ENCODE measurements at places on chromosomes 3 and 15. TPM values are rescaled to one million over a fixed set of nuclear protein-coding genes. Genes with fewer than 3 reads are reported as not detected.
A peak's percentile ranks its signal among the peaks of the same experiment; 100 is the strongest.

GRCh38 chr3:122609798-122610559, 32.5 kb downstream of the PARP15 start:
- DNase-seq, result peak; percentile 82

- DNase-seq, result no peak
Observed at GRCh38 chr15:66982250-66982649, 83.2 kb upstream of the SMAD3 start.

GRCh38 chr15:91345736-91346135, 245.7 kb downstream of the SV2B start:
- DNase-seq, result no peak

- peak; percentile 77 for DNase-seq
Observed at GRCh38 chr15:89195836-89196235, 25.5 kb downstream of the RLBP1 start.

- DNase-seq, result no peak
Observed at GRCh38 chr3:46883054-46883829, 5.7 kb downstream of the PTH1R start.

GRCh38 chr3:86793786-86794185, 197.2 kb downstream of the VGLL3 start:
- peak; percentile 97 for DNase-seq

DNA sequence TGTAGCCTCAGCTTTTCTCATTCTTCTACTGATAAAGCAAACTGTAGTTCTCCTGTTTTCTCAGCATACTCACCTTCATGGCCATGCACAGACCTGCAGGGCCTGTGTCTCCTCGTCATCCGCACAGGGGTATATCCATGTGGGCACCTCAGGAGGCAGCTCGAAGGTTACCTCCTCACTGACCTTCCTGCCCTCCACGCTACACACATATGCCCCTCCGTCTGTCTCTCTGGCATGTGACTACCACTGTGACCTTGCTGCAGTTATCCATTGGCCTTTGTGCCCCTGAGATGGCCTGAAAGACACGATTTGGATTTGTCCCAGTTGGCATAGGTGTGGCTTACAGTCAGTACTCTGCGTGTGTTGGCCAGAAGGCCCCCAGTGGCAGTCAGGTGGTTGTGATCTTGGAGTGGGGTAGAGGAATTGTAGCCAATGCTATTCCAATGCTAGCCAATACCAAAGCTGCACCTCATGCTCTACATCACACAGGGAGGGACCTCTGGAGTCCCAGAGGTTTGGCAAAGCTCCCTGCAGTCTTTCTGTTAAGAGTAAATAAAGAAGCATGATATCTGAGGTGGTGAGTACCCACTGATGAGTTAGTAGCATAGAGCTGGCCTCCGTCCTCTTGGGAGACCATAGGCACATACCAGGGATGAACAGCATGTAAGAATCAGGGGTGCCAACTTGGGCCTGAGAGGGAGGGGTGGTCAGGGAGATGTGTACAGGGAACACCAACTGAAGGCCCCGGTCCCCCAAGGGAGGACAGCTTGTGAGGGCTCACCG, 143.4 kb downstream of the EEFSEC start:
- no peak for DNase-seq

GRCh38 chr3:99647081-99647480, 8.7 kb downstream of the COL8A1 start:
- DNase-seq, result peak; percentile 62

GRCh38 chr3:122011396-122011795, 10.7 kb downstream of the ILDR1 start:
- no peak for DNase-seq

GRCh38 chr3:96991800-96992365, 177.5 kb downstream of the EPHA6 start:
- no peak for DNase-seq

DNA sequence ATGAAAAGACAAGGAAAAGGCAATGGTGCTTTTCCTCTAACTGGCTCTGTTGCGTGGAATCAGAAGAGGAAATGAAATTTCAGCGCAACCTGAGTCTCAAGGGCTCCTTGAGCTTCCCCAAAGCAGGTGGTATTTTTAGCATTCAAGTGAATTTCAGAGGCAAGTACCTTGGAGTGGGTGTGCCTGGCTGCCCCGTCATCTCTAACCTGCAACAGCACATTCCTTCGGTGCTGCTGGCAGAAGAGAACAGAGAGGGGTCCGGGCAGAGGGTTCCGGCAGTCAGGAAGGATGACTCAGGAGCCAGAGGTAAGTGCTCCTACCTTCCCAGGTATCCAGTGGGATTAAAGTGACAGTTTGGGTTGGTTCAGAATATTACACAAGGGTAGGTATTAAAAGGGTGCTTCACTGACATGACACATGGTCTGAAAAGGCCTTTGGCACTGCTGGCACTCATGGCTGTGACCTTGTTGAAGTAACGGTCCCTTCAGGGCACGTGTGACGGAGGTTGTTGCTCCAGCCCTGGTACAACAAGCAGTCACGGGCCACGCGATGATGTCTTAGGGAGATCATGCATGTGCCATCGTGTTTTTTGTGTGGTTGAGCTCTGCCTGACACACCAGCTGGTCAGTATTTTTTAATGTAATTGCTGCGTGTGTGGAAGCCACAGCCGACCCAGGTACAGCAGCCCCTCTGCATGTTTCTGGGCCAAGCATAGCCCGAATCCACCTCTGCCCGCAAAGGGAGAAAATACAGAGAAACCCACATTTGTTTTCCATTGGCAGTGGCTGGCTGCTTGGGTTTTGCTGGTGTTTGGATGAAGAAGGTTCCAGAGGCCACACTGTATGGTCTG, 75.7 kb downstream of the LRRK1 start:
- DNase-seq, result no peak

GRCh38 chr3:41207355-41207754, 8.1 kb downstream of the CTNNB1 start:
- DNase-seq, result no peak

- no peak for DNase-seq
Observed at GRCh38 chr3:43181202-43181821, 75.4 kb upstream of the POMGNT2 start.

DNA sequence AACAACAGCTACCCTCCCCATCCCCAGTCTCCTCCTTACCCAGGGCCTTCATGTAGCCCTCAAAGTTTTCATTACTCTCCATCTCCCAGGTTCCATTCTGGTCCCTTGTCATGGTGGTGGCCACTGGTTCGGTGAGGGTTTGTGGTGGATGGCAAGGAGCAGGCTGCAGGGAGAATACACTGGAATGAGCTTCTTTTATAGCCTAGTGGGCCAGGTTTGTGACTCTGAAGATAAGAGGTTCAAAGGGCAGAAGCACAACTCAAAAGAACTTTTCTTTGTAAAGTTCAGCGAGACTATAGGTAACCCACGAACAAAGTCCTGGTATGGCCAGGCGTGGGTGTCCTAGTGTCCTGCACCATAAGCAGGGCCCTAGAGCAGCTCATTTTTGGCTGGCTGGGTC, at the start of gene RBP2:
Gene RBP2, minus strand, starts transcription at position 169 of the 400 bp plus-strand sequence. Its CDS starts 57 bp downstream, at position 112.
- no peak for DNase-seq

DNA sequence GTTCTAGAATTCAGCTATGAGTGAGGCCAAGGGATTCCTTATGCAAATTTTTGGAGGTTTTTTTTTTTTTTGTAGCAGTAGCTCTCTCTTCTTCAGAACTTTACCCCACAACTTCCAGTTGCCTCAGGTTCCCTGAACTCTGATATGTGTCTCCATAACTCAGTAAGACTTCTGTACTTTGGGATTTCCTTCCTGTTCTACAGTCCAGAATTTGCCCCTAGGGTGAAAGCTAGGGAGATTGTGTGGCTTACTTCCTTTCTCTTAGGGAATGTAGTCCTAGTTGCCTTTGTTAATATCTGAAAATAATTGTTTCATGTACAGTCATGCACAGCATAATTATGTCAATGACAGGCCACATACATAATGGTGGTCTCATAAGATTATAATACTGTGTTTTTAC, 30.8 kb downstream of the LRRC28 start:
- no peak for DNase-seq

GRCh38 chr15:79897701-79898113, 893 bp upstream of the MTHFS start:
- DNase-seq, result no peak

ZNF662 gene
- 0.53 TPM for total RNA-seq

CPN2 gene
- not detected for total RNA-seq

ACTRT3 gene
- total RNA-seq, result 3.3 TPM

ERC2 gene
- total RNA-seq, result 7.4 TPM

SLC2A2 gene
- not detected for total RNA-seq

SEMA3B gene
- 5.9 TPM for total RNA-seq

ADCY5 gene
- 1.2 TPM for total RNA-seq

SCN11A gene
- total RNA-seq, result 0.20 TPM

TRH gene
- not detected for total RNA-seq

SERINC4 gene
- total RNA-seq, result not detected

TNFSF10 gene
- total RNA-seq, result 6.1 TPM

ARPP21 gene
- total RNA-seq, result 0.45 TPM

All from astrocyte (in vitro differentiated cells and primary cell).